ENCODE measurements at places on chromosomes 5 and 9. TPM values are rescaled to one million over a fixed set of nuclear protein-coding genes. Genes with fewer than 3 reads are reported as not detected.

The SPATA31A7 gene
- not detected for total RNA-seq

The PCDHB13 gene
- 7.7 TPM for total RNA-seq

The NUTM2F gene
- total RNA-seq: not detected

The GRIA1 gene
- 1.7 TPM for total RNA-seq

The IFNA7 gene
- total RNA-seq: not detected

The PCDHGB1 gene
- 2.2 TPM for total RNA-seq

The ZNF883 gene
- not detected for total RNA-seq

The TEX48 gene
- not detected for total RNA-seq

The CER1 gene
- not detected for total RNA-seq

DNA sequence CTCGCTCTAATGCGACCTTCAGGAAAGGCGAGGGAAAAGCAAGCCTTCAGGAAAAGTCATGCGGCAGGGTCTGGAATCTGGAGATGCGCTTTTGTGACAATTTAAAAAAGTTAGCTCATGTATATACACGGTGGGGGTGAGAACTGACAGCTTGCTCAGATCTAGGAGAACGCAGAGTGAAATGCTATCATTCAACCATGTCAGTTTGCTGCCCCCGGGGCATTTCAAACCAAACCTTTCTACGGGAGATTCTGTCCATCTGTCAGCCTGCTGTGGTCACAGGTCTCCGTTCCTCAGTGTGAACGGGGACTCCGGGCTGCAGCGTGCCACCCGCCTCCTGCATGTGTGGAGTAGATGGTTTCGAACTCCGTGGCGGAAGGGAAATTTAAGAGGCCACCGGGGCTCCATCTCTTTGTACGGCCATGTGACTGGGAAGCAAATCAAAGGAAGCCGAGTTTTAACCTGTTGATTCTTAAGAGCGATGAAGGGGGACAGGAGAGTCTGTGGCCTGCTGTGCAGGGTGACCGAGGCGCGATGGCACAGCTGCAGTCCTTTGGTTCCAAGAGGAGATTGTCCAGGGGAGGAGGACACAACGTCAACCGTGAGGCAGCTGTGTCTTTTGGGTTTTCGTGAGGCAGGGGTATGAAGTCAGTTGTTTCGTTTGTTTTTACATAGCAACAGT is 45.9 kb downstream of the OTULIN start:
- DNase-seq: no peak

- no peak for DNase-seq
These were observed 113.9 kb downstream of the ARRDC3 start for GRCh38 chr5:91269198-91269597.

GRCh38 chr9:12697719-12698118 is 4.5 kb downstream of the TYRP1 start:
- no peak for DNase-seq

- DNase-seq: no peak
These were observed 75.5 kb upstream of the UNC5A start for GRCh38 chr5:176734756-176735342.

DNA sequence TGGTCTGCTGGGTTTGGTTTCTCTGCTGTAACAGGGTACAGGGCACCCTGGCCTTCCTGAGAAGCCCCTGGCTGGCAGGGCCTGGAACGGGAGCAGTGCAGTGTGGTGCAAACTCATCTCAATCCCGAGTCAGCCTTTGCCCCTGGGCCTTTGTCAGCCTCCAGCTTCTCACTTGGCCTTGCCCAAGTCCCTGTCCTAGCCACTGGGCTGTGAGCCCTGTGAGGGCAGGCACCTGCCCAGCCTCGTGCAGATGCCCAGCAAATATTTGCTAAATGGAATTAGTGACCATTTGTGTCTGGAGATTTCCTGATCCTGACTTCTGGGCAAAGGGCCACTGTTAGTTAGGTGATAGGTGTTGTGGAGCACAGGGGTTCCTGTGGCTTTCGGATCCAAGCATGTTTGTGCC is 13.0 kb downstream of the RGS3 start:
- DNase-seq: no peak

- DNase-seq: no peak
These were observed 15.1 kb downstream of the TLR4 start for GRCh38 chr9:117719161-117719920.

DNA sequence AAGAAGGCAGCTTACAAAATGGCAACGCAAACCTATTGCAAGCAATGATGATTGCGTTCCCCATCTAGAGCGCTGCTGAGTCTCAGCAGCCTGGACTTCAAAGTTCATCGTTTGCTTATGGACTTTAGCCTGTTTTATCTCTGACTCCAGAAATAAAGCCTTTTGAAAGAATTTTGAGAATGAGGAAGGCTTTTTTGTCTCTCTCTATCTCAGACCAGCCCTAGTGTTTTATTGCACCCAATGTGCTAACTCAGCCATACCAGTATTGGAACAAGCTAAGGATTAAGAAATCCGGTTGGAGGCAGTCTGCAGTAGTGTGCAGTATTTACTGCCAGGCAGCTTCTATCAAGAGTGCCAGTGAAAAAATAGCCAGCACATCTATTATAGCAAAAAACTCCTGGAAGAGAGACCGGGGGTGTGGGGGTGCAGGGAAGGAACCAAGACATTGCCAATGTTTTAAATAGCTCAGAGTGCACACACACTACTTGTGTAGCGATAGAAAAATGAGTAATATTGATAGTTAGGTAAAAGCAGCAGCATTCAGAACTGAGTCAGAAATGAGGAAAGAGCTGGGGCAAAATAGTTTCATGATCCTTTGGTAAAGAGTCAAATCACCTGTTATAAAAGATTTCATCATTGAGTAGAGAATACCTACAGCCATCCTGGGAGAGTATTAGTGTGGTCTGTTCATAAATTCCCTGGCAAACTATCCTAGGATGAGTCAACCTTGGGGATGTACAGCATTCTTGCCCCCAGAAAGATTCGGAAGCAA is 219.0 kb downstream of the ZNF608 start:
- DNase-seq: no peak

- DNase-seq: no peak
These were observed 12.9 kb downstream of the PLEKHG4B start for GRCh38 chr5:104778-105296.

DNA sequence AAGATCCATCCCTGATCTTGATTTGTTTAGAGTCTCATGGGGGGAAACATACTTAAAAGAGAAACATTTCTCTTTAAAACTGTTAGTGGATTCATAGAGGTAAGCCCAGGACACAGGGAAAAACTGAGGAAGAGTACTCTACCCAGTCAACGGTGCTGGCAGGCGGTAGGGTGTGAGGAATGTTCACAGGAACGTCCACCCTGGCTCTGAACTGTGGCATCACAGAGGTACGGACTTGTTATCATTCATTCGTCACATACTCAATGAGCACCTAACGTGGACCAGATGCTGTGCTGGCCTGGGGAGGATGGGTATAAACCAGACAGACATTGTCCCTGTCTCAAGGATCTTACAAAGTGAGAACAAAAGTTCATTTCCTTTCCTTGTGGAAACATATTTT is 18.8 kb upstream of the PPARGC1B start:
- DNase-seq: no peak

DNA sequence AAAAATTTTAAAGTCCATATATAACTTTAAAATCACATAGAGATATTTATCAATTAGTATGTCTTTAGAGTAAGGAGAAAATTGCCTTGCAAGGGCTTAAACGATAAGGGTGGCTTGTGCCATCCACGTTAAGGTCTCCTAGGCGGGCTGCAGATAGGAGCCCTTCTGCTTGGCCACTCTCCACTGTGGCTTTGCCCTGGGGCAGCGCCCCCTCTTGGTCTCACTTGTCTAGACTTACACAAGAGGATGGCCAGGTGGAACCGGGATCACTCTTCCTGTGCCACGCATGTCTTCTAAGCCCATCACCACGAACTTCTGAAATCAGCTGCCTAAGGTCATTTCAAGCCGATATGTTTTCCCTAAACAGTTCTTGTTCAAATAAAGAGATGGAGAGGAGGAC is 2.9 kb downstream of the FPGS start:
- DNase-seq: no peak

DNA sequence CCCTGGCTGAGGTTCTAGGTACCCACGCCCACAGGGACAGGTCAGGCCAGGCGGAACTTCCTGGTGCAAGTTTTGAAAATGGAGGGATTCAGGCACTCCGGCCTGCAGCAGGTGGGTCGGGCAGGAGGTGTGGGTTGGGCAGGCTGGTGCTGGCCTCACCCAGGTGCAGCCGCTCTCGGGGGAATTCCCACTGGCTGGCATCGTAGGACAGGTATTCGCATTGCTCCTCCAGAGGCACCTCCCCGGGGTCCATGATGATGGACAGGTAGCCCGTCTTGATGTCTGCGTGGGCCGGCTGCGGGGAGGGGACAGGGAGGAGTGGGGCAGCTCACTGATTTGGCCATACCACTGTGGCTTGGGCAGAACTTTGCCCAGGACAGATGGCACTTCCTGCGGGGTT is 28.7 kb upstream of the SCGB3A1 start:
- no peak for DNase-seq

DNA sequence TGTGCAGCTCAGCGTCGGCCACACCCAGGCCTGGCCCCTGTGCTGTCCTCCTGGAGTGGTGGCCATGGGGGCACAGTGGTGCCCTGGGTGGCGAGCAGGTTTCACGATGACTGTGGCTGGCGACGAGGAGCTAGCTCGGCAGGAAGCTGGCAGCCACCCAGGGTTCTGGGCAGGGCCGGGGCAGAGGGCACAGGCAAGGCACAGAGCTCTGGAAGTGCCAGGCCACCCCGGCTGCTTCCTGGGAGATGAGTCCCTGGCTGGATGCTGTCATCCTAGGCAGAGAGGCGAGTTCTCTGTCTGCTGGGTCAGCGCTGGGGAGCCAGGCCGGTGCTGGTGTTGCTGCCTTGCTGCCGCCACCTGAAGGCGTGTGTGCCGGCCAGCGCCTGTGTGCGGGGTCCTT is 51.7 kb downstream of the RXRA start:
- DNase-seq: no peak

DNA sequence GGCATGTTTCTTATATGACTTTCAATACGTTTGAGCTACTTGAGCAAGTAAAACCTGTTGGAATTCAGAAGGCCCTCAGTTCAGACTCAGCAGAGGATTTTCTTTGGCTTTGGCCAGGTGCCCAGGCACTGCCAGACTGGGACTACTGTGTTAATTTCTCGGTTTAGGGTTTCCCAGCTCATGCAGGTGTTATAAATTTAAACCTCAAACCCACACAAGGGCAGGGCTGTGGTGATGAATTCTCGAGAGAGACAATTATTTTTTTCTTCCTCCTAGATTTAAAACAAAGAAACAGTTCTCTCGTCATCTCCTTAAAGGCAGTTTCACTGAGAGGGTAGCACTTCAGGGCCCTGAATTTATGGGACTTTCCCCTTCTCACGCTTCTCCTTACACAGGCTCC is 406.0 kb upstream of the PIK3R1 start:
- no peak for DNase-seq

DNA sequence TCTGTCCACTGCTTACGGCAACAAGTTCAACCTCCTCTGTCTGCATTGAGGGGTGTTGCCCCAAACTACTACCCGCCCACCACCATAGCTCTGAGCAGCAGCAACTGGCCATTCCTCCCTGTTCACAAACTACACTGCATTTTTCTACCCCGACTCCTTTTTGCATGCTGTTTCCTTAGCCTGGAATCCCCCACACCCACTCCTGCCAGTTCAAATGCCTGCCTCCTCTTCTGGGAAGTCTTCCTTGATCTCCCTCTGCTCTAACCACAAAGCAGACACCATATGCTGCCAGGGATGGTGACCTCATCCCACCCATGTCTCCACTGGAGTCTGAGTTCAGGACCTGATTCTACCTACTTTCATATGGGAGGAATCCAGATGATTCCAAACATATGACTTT is 13.3 kb downstream of the ALDH1B1 start:
- DNase-seq: no peak

GRCh38 chr9:34862043-34862442 is 96.0 kb upstream of the PHF24 start:
- no peak for DNase-seq

- no peak for DNase-seq
These were observed 242.1 kb upstream of the NUDT12 start for GRCh38 chr5:103804711-103805110.

DNA sequence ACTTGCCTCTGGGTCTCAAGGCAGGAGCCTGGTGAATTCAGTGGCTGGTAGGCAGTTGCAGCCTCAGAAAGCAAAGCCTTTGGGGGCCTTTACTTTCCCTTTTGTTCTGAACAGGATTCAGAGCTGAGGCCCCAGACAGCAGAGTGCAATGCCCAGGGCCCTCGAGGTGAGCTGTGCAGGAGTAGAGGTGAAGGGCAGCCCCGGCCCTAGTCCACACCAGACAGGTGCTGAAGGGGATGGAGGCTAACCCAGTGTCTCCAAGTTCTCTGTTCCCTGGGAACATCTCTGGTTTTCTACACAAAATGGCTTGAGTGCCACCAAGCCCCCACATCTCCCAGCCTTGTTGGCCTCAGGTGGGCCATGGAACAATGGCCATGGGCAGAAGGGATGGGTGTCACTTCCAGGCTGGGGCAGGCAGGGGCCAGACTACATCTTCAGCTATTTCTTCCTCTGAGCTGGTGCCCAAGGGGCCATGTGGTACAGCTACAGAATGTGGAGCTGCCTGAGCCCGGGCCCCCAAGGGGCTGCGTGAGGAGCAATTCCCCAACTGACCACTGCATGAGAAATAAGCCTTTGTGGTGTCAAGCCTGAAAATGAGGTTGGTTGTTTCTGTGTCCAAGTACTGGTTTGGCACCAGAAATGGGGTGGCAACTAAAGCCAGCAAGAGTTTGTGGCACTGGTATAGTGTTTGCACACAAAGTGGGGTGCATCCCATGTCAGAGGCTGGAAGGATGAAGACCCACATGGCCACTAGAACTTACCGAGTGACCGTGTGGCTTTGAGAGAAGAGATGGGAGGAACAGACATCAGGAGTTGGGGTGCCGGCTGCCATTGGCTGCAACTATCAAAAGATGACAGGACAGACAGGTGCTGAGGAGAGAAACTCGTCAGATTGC is 57.8 kb downstream of the BARX1 start:
- DNase-seq: no peak

DNA sequence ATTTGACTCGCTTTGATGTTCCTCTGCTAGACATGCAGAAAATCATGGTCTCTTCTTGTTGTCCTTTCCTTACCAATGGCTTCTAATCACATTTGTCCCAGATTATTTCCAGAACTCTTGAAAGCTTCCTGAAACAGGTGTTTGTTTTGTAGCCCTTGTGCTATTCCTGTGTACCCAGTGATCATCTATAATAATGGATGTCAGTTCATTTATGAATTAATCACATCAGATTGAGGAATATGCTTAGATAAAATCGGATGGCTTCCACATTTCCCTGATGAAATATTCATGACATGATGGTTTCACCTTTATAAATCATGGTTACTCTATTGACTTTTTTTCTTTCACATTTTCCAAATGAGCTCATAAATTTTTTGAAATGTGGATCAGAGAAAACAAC is 359.0 kb upstream of the DMAC1 start:
- DNase-seq: no peak

Data from omental fat pad (tissue), 4 donors.